ENCODE measurements at places on chromosomes 12 and 14.

GRCh38 chr12:131368668-131369071 is 342.2 kb upstream of the SFSWAP start:
- DNase-seq = no peak

- DNase-seq = no peak
These were observed 11.2 kb upstream of the MAP1LC3B2 start for GRCh38 chr12:116547955-116548501.

DNA sequence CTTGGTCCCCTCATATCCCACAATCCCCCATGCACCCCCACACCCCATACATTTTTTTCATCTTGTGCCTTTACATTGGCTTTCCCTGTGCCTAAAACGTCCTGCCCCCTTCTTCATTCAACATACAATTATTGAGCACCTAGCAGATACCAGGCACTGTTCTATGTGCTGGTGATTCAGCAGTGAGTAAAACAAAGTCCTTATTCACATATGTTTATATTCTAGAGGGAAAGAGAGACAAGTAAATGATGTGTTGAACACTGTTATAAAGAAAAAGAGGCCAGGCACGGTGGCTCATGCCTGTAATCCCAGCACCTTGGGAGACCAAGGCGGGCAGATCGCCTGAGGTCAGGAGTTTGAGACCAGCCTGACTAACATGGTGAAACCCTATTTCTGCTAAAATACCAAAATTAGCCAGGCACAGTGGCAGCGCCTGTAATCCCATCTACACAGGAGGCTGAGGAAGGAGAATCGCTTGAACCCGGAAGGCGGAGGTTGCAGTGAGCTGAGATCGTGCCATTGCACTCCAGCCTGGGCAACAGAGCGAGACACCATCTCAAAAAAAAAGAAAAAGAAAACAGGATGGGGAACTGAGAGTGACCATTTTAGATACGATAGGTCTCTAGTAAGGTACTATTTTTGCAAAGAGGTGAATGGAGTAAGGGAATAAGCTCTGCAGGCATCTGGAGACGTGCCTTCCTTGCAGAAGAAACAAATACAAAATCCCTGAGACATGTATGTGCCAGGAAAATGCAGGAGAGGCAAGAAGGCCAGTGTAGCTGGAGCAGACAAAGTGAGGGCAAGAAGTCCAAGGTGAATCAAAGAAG is 12.2 kb downstream of the SLC7A7 start:
- no peak for DNase-seq

GRCh38 chr12:108040947-108041346 is 88.1 kb upstream of the WSCD2 start:
- DNase-seq = no peak

DNA sequence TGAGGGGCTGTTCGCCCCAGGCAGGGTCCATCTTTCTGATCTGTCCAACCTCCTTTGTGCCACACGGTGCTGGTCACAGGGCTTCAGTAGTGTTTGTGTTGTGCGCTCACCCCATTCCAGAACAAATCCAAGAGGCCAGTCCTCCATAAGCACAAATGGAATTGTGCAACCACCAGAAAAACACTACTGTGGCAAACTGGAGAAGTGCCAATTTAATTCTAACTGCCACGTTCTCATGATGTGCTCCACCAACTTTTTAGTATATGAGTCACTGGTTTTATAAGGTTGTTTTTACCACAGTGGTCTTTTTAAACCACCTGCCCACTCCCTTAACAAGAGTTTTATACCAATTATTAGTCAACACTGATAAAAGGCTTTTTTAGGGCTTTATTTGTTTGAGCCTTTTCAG is 380.2 kb downstream of the NAV3 start:
- DNase-seq = no peak

DNA sequence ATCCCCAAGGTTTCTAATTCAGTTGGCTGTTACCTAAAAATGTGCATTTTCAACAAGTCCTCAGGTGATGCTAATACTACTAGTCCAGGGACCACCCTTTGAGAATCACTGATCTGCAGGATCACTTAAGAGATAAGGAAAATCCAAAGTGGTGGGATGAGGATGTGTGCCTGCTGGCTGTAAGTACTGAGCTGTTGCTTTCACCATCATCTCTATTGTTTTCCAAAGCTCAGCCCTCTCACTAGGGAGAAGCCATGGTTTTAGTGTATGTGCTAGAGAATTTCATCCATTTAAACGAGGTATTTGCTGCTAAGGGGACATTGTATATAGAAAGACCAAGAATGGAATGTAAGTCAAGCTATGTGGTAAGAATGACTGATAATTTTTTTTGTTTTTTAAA is 202.3 kb downstream of the KIF21A start:
- no peak for DNase-seq

DNA sequence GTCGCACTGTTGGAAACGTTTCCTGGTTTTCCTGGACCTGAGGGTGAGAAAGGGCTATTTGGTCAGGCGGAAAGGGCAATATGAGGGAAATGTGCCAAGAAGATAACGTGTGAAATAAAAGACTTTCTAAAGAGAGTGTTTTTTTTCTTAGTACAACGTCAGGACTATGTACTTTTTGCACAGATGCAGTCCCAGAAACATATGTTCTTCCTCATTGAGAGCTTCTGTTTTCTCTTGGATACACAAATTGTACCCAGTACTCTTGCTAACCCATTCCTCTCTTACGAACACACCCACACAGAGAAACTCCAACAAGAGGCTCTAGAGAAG is 669 bp upstream of the PKP2 start:
- DNase-seq = no peak

GRCh38 chr12:100265732-100266584 is 921 bp downstream of the DEPDC4 start:
- no peak for DNase-seq

- DNase-seq = no peak
These were observed 674.3 kb upstream of the MDGA2 start for GRCh38 chr14:48349689-48350088.

All from stimulated activated CD4-positive, alpha-beta T cell treated with anti-CD3 and anti-CD28 coated beads, Interleukin-15, amount 100 ng/mL, for 1 hour (primary cell).